Stimulated activated CD8-positive, alpha-beta memory T cell treated with anti-CD3 and anti-CD28 coated beads, Interleukin-4, amount 100 ng/mL, for 1 hour (primary cell): ENCODE measurements at places on chromosomes 5 and 9.

DNA sequence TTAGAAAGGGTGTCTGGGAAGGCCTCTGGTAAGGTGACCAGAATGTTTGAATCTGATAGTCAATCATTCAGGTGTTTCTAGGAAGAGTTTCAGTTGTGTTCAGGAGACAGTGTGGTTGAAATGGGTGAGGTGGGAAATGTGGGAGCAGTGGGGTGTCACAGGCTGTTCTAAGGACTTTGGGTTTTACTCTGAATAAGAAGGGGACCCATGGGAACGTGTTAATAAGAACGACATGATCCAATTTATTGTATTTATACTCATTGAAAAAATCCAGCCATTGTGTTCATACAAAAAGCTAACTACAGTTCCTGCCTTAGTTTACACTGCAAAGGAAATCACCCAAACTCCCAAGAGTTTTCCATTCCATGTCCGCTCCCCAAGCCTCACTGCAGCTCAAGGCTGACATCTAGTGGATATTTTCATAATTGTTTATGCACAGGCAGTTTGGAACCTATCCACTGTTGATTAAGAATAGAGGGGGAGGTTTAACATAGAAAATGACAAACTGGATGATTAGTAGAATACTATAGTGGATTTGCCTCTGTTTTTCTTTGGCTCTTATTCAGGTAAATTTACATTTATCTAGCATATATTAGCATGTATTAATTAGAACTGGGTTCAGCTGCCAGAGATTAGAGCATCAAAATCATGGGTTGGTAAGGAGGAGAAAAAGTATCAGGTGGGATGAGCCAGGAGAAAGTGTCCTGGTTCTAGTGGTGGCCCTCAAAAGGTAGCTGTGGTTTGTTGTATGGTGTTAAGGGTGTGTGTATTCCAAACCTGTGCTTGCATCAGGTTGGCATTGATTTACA lies 17.7 kb downstream of the CAVIN4 start:
- no peak for DNase-seq

GRCh38 chr5:178227138-178227659 lies 5.4 kb downstream of the PHYKPL start:
- DNase-seq: no peak

- DNase-seq: no peak
Observed at GRCh38 chr5:38009749-38010358, 170.0 kb upstream of the GDNF start.

GRCh38 chr9:100099722-100100042 lies 639 bp downstream of the INVS start:
- no peak for DNase-seq

GRCh38 chr5:158436271-158437065 lies 577.5 kb upstream of the CLINT1 start:
- DNase-seq: no peak

DNA sequence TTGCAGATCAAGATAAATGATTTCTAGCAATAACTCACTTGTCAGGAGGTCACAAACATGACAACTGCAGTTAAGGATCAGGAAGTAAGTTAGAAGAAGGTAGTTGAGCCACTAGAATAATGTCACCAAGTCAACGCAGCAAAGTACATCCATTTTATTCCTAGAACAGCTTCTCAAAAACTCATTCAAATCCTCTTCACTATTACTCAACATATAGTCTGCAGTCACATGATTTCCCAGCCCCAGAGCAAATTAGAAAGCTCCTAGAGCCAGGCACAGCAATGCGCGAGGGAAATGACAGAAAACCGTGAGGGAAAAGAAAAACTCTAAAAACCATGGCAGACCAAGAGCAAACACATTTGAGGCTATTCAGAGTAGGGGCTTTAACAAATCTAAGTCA lies 49.9 kb upstream of the ZNF622 start:
- no peak for DNase-seq

DNA sequence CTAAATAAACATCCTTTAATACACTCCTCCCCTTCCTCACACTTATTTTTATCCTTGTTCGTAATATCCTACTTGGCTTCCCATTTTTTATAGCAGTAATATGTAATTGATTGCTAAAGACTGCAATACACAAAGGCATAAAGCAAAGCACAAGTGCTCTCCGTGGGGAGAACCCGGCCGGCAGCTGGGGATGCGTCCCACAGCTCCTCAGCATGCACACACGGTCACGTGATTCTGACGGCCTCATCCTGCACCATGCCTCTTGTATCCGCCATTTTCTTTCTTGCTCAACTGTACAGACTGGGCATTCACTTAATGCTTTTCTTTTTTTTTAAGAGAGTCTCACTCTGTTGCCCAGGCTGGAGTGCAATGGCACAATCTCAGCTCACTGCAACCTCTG lies 2.8 kb downstream of the BRD3OS start:
- DNase-seq: no peak
